A549 treated with ZK216348 at 1 μM for 4 hours (cell line): ENCODE measurements at places on chromosomes 4 and X. TPM values are rescaled to one million over a fixed set of nuclear protein-coding genes. Genes with fewer than 3 reads are reported as not detected.

The TMPRSS11F gene
- not detected in 5 replicates for total RNA-seq

The EVC gene
- total RNA-seq = 8.3 to 14.9 TPM (median 11.9 TPM) in 5 replicates

The SCD5 gene
- 5.4 to 8.4 TPM (median 7.3 TPM) in 5 replicates for total RNA-seq

The CHIC1 gene
- total RNA-seq = 3.9 to 6.3 TPM (median 4.2 TPM) in 5 replicates

The MAGEA10 gene
- not detected in 5 replicates for total RNA-seq

The LEF1 gene
- total RNA-seq = not detected in 5 replicates

The TEX11 gene
- total RNA-seq = not detected in 5 replicates

The VCX3A gene
- not detected in 5 replicates for total RNA-seq

The ADGRL3 gene
- total RNA-seq = not detected in 5 replicates

The FGF5 gene
- 0.27 to 0.72 TPM (median 0.32 TPM) in 5 replicates for total RNA-seq

The SSX1 gene
- not detected in 5 replicates for total RNA-seq

The USP26 gene
- total RNA-seq = not detected in 5 replicates

The EMCN gene
- not detected in 5 replicates for total RNA-seq
